ENCODE measurements at places on chromosomes 12 and 14.

- peak; percentile 16 for DNase-seq
Observed at GRCh38 chr12:74646831-74647230, 109.2 kb downstream of the ATXN7L3B start.

- no peak for DNase-seq
Observed at GRCh38 chr14:92737206-92737605, 11.2 kb downstream of the LGMN start.

DNA sequence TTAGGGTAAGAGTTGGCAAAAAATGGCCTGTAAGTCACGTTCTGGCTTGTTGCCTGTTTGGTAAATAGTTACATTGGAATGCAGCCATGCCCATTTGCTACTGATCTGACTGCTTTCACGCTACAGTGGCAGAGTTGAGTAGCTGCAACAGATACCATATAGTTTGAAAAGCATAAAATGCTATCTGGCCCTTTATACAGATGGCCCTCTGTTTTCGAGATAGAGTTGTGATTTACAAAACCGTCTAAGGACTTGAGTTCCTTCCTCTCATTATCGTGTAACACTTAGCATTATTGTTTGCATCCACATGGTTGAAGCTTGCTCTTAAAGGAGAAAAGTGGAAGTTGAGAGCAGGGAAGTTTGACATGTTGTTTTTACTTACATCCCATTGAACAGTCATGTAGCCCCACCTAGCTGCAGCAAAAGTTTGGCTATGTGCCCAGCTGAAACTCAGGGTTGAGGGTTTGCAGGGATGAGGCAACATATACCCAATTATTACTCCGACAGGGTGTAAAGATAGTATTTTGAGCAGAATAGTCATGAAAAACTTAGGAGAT lies 11.3 kb upstream of the SCFD1 start:
- peak; percentile 83 for DNase-seq

DNA sequence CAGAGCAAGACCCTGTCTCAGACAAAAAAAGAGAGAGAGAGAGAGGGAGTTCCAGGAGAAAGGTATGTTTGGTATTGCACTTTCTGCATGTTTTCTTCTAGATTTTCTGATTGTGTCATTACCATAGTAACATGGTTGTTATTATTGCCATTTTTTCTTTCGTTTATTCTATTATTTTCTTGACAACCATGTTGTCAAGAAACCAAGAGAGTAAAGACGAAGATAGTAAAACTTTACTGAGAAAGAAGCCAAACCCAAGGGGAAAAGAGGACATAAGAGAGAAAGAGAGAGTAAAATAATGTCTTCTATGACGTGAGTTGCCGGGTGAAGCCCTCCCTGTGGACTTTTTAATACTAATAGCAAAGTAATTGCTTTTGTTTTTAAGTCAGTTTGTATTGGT lies 1186.0 kb upstream of the SEL1L start:
- DNase-seq, result no peak

DNA sequence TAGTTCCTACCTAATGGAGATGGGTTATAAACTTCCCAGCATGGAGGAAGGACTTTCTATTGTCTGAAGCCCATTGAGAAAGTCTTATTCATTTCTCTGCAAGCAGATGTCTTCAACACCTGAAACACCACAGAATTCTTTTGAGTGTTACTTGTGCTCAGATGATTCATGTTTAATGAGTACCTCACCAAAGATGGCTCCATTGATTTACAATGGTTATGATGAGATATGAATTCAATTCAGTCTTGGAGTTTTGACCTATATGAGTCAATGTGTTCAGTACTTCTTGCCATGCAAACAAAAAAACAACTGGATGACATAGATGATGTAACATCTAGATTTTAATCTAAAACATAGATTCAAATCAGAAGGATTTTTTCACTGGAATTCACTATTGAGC lies 15.4 kb upstream of the PAWR start:
- peak; percentile 88 for DNase-seq

- DNase-seq, result peak; percentile 28
Observed at GRCh38 chr14:95340201-95340697, 20.5 kb upstream of the CLMN start.

DNA sequence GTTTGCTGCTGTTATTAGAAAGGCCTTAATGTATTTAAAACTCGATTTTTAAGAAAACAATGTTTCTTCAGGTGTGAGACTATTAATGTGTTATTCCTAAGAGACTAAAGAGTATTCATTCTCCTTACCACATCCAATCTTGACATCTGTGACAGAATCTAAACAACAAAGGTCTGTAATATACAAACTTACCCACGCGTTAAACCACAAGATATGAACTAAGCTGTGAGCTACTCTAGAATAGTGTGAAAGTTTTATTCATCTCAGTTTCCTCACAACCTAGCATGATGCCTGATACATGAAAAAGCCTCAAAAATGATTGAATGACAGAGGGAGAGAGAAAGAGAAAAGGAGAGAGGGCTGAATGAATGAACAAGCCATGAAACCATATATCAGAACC lies 117.3 kb upstream of the COCH start:
- no peak for DNase-seq

DNA sequence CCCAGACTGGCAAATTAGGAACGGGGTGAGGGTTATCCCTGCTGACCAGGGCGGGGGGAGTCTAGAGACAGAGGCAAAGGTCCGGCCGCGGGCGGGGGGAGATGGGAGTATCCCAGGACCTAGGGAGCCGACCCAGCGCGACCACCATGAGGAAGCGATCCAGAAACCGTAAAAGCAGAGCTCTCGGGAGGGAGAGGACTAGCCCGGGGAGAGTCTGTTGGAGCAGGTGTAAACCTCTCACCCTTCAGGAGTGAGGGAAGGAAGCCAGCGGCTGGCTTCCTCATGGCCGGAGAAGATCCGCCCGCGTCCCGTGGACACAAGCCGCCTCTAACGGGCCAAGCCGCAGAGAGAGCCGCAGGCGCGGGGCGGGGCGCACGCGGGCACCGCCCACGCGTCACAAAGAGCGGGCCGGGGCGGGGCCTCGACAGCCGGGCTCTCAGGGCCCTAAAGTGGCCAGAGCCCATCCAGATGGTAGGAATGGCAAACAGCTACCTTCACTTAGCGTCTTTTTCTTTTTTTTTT lies at the start of gene ACRBP:
TSS of gene ACRBP (minus strand) at position 350 of the 522 bp plus-strand sequence. CDS start at position 284, 66 bp downstream.
- DNase-seq, result peak; percentile 51

- no peak for DNase-seq
Observed at GRCh38 chr12:46371718-46372543, 642 bp downstream of the SLC38A2 start.

- peak; percentile 46 for DNase-seq
Observed at GRCh38 chr12:104414581-104415341, 42.0 kb upstream of the CHST11 start.

DNA sequence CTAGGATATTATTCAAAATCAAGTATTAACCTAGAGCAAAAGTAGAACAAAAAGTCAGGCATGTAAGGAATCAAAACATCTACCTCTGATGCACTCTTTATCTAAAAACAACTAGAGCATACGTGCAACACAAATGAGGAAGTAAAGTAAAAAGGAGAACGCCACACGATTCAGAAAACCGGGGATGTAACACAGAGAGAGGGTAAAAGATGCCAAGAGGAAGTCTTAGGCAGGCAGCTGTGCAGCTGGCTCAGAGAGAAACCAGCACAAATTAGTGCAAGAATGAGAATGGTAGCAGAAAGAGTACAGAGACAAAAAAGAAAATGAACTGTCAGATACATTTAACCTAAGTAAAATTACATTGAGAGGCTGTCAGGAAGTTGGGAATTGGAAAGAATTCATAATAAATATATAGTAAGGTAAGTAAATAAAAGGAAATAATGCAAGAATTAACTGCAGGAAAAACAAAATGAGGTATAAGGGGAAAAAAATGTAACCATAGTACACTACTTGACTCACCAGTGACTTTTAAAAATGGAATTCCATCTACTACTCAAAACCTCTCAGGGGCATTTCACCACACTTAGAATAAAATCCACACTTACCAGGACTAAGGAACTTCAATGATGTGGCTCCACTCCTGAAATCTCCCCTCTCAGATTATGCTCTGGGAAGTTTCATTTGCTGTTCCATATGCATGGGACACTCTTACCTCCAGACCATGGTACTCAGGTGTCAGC lies 17.1 kb downstream of the BCAT1 start:
- DNase-seq, result peak; percentile 44

- DNase-seq, result peak; percentile 15
Observed at GRCh38 chr14:69346710-69347109, 51.4 kb downstream of the ERH start.

DNA sequence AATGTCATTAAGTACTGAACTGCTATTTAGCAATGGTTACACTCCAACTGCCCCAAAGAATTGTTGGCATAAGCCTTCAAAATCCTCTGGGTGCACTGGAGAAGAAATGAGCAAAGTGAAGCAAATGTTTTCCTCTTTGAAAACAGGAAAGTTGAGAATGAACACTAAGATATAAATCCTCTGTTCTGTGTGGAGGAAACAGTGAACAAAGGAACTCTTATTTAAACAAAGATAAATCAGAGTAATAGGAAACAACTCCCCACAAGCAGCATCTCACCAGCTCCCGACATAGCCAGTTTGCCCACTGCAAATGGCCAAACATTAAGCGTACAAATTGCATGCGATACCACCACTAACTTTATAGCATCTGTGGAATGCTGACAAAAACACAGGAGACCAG lies 54.0 kb downstream of the BCAT1 start:
- DNase-seq, result no peak

DNA sequence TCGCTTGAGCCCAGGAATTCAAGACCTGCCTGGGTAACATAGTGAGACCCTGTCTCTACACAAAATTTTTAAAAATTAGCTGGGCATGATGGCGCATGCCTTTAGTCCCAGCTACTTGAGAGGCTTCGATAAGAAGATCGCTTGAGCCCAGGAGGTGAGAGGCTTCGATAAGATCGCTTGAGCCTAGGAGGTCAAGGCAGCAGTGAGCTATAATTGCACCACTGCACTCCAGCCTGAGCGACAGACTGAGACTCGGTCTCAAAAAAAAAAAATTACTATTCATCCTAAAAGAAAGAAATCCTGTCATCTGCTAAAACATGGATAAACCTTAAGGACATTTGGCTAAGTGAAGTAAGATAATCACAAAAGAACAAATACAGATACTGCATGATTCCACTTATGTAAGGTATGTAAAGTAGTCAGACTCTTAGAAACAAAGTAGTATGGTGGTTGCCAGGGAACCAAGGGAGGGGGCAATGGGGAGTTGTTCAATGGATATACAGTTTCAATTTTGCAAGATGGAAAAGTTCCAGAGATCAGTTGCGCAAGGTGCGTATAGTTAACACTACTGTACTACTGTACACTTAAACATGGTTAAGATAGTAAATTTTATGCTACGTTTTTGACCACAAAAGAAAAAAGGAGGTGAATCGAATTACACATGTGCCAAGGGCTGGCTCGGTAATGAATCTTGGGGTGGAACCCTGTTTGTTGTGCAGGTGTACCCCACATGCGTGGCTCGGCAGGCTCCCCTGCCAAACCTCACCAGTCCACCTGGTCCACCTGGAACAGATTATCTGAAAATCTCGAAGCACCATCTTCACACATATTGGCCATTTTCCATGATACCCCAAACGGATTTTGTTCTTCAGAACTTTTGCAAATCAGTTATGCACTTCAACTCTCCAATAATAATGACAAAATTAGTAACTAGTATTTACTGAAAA lies 18.3 kb upstream of the ATP2A2 start:
- peak; percentile 81 for DNase-seq

DNA sequence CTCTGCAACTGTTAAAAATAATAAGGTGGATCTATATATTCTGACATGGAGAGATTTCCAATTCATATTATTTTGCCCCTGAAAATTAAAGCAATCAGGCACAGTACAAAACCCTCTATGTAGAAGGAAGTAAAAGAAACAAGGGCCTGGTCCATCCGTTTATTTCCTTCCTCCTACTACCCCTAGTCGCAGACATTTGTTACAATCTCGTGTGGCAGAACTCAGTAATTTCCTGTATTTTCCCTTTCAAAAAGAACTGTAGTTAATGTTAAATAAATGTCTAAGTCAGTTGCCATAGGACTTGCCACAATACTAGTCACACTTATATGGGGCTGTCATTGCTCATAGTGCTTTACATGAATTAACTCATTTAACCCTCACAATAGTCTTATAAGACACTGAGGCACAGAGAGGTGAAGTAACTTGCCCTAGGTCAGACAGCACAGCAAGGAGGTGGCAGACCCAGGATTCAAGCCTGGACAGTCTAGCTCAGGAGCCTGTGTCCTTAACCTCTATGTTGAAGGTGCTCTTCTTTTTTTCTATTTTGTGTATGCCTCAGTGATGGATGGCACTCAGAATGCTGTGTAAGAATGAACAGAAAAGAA lies 24.2 kb downstream of the NINJ2 start:
- DNase-seq, result no peak

DNA sequence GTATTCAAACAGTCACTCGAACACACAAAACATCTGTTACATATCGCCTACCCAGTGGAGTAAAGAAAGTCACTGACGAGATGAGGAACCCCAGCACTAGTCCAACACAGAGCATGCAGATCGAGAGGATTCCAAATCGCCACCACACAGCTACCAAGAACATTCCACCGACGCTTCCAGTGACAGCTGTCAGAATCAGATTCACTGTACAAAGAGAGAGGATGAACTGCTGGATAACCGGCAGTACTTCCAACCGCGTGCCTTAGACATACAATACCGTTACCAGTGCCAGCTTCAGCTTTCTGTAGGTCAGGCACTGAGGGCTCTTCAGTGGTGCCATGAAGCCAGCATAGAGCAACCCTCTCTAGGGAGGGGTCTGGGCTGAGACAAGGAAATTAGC lies 34.5 kb downstream of the TM7SF3 start:
- no peak for DNase-seq

DNA sequence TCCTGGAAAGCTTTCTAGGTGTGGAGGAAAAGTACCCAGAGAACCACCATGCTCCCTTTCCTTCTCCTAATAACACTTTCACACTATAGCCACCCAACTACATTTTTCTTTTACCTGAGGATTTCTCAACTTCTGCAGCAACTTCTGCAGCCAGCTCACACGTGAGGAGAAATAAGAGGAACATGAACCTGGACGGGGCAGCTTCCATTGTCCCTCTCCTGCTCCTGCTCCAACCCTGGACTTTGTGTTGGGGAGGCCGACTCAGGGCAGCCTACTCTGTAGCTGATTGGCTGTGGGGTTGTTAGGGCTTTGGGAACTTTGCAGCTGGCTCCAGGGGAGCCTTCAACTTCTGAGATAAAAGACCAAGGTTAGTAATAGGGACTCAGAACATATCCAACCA lies at the start of gene ERP27:
TSS of gene ERP27 (minus strand) at position 237 of the 400 bp plus-strand sequence. CDS start at position 208, 29 bp downstream.
- no peak for DNase-seq

DNA sequence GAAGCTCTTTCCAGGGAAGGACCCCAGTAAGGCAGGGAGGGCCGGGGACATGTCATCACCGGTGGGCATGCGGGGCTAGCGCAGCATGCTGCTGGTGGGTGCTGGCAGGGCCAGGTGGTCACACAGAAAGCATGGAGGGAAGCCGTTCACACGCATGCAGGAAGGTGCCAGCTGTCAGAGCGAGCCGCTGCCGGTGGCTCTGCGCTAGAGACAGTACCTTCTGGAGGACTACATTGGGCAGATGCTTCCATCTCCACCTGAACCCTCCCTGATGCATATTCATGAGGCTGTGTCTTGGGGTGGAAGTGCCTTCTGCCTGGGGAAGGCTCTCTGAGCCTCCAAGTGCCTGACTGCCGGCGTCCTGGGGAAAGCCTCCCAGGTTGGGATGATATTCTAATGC lies 203.8 kb downstream of the CALM1 start:
- DNase-seq, result no peak

Measured in epithelial cell of esophagus (primary cell).